Occipital lobe (tissue), 3 donors: ENCODE measurements at places on chromosomes 5 and 9.

- DNase-seq: no peak
Observed at GRCh38 chr9:115938479-115938878, 215.1 kb upstream of the PAPPA start.

DNA sequence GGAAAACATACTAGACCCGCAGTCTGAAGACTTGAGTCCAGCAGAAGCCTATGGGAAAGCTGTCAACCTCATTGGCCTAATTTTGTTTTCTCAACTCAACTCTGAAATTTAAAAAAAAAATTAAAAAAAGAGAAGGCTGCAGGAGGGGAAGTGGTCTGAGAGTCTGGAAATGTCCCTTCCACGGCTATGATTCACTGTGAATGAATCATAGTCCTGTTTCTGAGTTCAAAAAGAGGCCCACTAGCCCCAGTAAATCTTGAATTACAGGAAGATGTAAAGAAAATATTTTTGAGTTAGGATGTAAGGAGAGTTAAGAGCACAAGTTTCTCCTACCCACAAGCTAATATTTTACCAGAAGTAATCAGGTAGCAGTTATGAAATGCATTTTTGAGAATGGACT is 565.5 kb upstream of the DMAC1 start:
- no peak for DNase-seq

- no peak for DNase-seq
Observed at GRCh38 chr5:55387865-55388264, 80.1 kb downstream of the MTREX start.

GRCh38 chr5:59174248-59174844 is 591.5 kb downstream of the RAB3C start:
- DNase-seq: no peak

GRCh38 chr5:97628807-97629206 is 445.8 kb upstream of the RIOK2 start:
- no peak for DNase-seq

- no peak for DNase-seq
Observed at GRCh38 chr5:1718669-1719068, 81.0 kb downstream of the MRPL36 start.

- no peak for DNase-seq
Observed at GRCh38 chr5:11385251-11385900, 518.9 kb downstream of the CTNND2 start.

DNA sequence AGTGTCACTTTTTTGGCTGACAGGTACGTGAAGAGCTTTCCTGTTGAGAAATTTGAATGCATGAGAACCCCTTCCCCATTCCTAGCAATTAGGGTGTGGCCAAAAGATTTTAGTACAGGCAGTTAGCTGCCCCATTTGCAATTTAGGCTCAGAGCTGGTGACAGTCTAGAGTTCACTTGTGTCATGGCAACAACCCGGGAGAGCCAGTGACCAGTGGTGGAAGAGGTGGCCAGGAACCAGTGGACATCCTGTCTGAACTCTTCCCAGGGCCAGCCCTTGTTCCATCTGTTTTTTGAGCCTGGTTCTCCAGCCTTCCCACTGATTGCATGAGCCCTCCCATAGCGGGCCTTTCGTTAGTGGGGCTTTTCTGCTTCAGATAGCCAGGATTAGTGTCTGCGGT is 2.5 kb upstream of the NEUROG1 start:
- no peak for DNase-seq

DNA sequence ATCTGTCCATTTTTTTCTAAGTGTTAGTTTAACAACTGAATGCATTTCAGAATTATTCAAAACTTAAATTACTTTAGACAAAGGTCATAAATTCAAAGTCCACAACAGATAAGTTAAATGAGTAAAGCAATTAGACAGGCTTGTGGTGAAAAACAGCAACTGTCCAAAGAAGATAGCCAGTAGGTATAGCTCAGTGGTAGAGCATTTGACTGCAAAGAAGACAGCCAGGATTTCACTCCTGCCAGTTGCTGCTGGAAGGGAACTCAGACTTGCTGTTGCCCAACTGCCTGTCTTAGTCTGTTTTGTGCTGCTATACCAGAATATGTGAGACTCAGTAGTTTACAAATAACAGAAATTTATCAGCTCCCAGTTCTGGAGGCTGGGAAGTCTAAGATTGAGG is 10.0 kb downstream of the FANCC start:
- DNase-seq: no peak

- no peak for DNase-seq
Observed at GRCh38 chr9:98271479-98271878, 16.0 kb upstream of the TBC1D2 start.

DNA sequence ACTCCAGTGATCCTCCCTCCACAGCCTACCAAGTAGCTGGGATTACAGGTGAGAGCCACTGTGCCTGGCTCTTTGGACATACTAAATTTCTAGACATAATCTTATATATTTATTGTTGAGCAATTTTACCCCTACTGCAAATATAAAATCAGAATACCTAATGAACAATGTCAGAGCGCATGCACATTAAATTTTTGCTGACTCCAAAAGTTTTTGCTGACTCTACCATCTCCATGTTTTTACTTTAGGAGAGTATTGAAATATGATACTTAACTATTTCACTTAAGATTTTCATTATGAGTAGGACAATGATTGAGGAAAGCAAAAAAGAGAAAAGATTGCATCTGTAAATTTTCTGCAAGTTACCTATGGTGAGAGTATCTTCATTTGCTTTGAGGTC is 402.3 kb downstream of the LRRC70 start:
- no peak for DNase-seq

- DNase-seq: no peak
Observed at GRCh38 chr5:130514984-130515690, 610.9 kb downstream of the CHSY3 start.

DNA sequence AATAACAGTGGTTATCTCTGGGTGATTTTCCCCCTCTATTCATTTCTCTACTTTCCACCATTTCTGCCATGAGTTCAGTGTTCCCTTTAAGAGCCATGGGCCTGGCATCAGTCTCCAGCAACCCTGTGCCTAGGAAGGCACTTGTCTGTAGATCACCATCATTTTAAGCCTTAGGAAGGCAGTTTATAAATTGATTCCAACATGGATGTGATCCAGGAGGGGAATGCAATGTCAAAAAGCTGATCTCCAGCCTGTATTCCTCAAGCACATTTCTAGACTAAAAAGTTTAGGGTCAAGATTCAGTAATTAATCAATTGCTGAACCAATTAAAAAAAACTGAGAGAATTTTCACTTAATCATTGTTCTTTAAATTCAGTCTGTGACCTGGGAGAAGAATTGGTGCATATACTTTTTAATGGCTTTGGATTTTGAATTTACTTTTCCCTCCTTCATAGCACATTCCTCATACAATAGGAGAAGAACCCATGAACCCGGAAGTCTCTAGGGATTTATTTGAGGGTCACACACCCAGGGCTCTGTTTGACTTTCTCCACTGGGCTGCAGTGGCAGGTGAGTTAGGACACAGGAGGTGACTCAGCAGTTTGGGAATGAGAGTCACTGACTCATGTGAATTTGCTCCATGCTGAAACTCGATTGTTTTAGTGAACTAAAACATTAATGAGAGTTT is 6.1 kb upstream of the ERMP1 start:
- no peak for DNase-seq

DNA sequence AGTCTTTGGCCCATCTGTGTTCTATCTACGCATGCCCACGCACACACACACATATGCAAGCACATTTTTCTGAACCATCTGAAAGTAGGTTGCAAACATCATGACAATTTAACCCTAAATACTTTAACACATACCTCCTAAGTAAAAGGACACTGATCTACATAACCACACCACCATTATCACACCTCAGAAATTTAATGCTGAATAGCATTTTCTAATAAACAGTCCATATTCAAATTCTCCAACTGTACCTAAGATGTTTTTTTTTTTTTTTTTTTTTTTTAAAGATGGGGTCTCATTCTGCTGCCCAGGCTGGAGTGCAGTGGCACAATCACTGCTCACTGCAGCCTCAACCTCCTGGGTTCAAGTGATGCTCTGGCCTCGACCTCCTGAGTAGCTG is 35.5 kb downstream of the DDX31 start:
- no peak for DNase-seq

DNA sequence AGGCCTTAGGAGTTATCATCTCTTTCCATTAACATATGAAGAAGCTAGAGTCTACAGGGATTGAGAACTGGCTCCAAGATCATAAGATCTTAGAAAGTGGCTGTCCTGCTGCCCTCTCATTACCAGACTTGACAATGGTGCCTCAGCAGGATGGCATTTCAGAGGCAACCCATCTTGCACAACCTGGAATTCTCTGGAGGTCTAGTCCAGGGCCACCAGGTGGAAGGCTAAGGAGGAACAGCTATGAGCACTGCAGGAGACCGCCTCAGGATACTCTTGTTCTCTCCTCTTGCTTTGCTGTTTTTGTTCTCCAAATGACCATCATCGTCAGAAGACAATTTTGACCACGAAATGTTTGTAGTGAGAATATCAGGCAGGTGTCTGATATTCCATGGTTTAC is 322.6 kb downstream of the FBXL17 start:
- DNase-seq: no peak

DNA sequence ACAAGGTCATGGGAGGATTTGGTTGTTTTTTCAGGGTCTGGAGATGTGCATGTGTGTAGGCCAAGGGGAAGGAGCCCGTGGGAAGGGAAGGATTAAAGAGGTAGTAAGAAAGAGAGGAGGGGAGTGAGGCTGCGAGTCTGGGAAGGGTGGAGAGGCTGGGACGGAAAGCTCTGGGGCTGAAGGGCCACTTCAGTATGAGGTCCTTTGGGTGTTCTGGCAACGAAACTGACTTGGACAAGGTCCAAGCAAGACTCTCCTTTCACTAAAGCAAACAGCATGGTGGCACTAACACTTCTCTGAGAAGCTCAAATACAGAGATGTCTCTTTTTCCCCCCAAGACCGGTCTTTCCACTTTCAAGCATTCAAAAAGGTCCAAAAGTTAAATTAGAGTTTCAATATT is 394.5 kb downstream of the ARHGEF28 start:
- no peak for DNase-seq

DNA sequence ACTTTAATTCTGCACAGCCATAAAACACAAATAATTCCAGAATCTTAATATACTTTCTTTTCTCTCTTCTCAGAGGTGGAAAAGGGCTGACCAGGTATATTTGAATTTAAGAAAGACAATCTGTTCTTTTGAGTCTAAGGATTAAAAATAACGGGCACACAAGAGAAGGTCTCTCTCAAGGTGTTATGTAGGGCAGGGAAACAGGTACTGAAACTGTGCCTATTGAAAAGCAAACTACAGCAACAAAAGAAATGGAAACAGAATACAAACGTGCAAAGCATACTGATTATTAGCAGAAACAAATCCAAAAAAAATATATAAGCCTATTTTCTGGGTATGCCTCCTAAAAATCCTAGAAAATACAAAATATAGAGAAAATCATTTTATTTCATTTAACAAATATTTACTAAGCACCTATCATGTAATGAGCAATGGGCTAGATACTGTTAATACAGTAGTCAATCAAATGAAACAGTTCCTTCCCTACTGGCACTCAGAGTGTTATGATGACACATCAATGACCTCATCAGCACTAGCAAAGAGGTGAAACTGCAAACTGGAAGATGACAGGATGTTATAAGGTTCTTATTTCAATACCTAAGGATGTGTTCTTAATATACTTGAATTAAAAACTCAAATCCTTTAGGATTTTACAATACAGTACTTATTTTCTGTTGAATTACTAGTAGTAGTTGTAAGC is 87.7 kb downstream of the AUH start:
- no peak for DNase-seq

- no peak for DNase-seq
Observed at GRCh38 chr5:78328585-78329173, 31.7 kb upstream of the SCAMP1 start.

DNA sequence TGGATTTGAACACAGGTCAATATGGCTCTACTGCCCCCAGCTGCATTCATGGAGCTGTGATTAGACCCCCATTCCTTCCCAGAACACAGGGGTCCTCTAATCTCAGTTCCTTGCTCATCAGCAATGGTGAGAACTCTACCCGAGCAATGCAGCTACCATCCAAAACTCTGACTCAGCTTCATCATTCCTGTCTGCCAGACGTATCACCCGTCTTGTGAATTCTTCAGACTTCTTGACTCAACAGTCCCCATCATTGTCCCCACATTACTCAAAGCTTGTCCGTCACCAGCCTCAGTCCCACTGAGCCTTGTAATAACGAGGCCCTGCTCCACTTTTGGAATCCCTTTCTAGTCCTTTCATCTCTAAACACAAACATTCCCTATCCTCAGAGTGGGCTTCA is 36.3 kb upstream of the STX17 start:
- DNase-seq: no peak

- no peak for DNase-seq
Observed at GRCh38 chr5:144189800-144190429, 19.2 kb downstream of the KCTD16 start.

GRCh38 chr5:123438902-123439301 is 15.7 kb upstream of the CEP120 start:
- no peak for DNase-seq

DNA sequence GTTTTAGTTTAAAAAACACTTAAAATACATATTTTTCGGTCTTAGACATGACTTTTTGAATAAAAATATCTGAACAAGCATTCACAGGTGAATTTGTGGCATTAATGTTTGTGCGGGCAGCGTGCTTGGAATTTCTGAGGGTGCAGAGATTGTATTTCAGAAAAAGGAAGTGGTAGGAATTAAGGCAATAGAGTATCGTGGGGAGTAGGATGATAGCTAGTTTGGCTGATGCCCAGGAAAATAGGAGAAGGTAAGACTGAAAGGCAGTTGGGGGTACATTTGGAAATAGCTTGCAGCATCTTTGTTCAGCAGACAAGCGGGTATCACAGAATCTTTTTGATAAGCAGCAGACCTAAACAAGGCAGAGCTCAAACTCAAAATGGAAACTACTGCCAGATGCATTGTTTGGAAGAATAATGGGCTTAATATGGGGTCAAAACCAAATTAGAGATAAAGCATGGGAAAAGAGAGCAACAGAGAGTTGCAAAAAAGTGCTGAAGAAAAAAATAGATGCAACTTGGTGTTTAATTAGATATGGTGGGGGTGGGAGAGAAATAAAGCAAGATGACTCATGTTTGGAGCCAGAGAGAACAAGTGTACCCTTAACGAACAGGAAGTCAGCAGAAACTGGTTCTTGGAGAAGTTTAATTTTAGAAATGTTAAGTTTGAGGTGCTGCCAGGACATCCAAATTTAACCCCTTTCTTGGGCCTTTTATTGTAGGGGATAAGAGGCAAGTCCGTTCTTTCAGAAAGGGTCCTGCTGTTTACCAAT is 85.7 kb upstream of the ARRDC3 start:
- DNase-seq: no peak

DNA sequence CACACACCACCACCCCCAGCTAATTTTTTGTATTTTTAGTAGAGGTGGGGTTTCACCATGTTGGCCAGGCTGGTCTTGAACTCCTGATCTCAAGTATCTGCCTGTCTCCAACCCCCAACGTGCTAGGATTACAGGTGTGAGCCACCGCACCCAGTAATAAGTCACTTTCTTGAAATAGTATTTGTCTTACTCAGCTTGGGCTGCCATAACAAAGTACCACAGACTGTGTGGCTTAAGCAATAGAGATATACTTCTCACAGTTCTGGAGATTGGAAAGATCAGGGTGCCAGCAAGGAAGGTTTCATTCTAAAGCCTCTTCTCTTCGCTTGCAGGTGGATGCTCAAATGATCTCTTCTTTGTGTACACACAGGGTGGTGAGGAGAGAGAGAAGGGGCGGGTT is 99.8 kb downstream of the ARRDC3 start:
- no peak for DNase-seq
